Kidney glomerular epithelial cell (primary cell): ENCODE measurements at places on chromosomes 2 and 18.

DNA sequence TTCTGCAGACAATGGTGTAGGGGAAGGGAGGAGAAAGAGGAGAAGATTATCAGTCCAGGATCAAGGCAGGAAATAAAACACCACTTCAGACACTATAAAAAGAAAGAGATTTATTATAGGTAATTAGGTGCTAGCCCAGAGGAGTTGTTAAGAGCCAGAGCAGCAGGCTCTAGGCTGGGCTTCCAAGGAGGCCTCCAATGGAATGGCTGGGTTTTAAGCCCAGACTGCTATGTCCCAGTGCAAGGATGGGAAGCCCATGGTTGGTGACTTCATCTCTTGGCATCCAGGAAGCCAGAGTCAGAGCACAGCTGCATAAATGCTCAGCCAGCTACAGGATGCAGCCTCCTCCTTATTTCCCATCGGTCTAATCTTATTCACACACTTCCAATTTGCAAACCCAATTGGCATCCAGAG lies 95.6 kb downstream of the LAMA3 start:
- peak; percentile 67 for DNase-seq

DNA sequence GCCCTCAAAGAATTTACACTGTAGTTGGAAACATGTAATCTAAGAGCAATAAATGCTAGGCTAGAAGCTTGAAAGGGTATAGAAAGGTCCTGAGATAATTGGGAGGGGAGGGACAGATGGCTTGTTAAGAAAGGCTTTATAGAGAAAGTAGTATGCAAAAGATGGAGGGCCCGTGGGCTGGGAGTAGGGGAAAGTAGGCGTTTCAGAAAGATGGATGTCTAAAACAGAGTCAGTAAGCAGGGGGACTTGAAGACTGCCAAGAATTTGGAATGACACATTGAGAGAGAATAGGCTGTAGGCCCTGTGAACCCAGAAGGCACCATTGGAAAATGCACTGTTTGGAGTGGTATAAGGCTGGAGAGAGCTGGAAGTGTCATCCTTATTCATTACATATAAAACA lies 822 bp downstream of the PSMG2 start:
- DNase-seq: peak; percentile 8

GRCh38 chr2:113187771-113188170 lies 14.0 kb downstream of the PSD4 start:
- no peak for DNase-seq

- no peak for DNase-seq
Observed at GRCh38 chr18:74509856-74510769, 13.9 kb downstream of the CNDP2 start.
